ENCODE measurements at places on chromosomes 12 and 14.

GRCh38 chr14:71658261-71658860 is 273.9 kb upstream of the RGS6 start:
- no peak overlapping the region for H3K27ac ChIP-seq
- no peaks in the 10 kb centered on the region for H3K4me1 ChIP-seq
- H3K4me3 ChIP-seq, result no peak overlapping the region
- no peaks in the 10 kb centered on the region for H3K36me3 ChIP-seq
- DNase-seq, result no peak
- H3K27me3 ChIP-seq, result no peaks in the 10 kb centered on the region

- DNase-seq, result no peak
- no peaks in the 10 kb centered on the region for H3K27me3 ChIP-seq
- no peak overlapping the region for H3K4me3 ChIP-seq
- no peak overlapping the region for H3K27ac ChIP-seq
- H3K4me1 ChIP-seq, result no peaks in the 10 kb centered on the region
- H3K36me3 ChIP-seq, result no peaks in the 10 kb centered on the region
Measured at GRCh38 chr12:116441292-116441691, 117.9 kb upstream of the MAP1LC3B2 start.

DNA sequence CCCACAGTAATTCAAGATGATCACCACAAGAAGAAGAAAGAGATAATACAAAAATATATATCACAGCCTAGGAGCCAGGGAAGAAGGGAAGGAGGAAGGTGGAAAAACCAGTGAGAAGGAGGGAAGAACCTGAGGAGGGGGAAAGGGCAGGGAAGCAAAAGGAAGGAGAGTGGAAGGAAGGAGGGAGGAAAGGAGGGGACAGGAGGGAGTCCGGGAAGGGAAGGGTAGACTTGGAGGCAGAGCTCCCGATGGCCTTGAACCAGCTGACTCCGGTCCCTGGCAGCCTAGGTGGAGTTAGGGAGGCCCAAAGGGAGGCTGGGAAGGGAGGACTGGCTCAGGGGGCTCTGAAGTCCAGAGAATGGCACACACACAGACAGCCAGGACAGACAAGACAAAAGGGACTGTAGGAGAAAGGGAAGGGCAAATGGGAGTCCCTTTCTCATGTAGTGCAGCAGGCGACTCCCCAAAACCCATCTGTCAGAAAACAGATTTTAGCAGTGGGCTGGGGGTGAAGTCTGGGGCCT is 4.7 kb upstream of the ZNF384 start:
- H3K36me3 ChIP-seq, result no peaks in the 10 kb centered on the region
- no peaks in the 10 kb centered on the region for H3K27me3 ChIP-seq
- no peak for DNase-seq
- no peak overlapping the region for H3K27ac ChIP-seq
- H3K4me3 ChIP-seq, result no peak overlapping the region

DNA sequence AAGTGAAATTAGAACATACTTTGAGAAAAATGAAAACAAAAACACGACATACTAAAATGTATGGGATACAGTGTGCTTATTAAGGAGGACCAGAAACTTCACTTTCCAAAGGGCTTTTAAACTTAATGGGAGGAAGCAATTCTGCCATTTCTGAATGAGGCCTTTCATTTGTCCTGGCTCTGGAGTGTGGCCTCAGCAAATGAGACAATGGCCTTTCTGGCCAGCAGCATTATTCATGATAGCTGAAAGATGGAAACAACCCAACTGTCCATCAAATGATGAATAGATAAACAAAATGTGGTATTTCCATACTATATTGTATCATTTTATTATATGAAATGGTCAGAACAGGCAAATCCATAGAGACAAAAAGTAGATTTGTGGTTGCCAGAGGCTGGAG is 338.6 kb downstream of the CEP128 start:
- no peak overlapping the region for H3K4me3 ChIP-seq
- no peak overlapping the region for H3K27ac ChIP-seq
- H3K27me3 ChIP-seq, result no peaks in the 10 kb centered on the region

DNA sequence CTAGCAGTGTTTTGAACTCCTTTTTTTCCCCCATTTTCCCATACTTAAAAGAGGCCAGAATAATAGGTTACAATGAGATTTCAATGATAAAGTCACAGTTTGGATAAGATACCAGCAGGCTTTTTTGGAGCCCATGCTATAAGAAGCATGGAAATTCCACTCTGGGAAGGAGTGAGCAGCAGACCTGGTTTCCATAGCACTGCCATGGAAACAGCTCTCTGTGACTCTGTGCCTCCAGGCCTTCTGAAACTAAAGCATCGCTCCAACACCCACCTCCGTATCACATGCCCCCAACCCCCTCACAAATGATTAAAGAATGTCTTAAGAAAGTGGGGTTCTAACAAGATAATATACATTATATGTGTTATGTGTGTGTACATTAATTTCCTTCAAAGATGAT is 165.0 kb downstream of the GRIN2B start:
- H3K27me3 ChIP-seq, result no peaks in the 10 kb centered on the region
- no peak for DNase-seq
- no peak overlapping the region for H3K4me3 ChIP-seq
- H3K36me3 ChIP-seq, result no peaks in the 10 kb centered on the region
- H3K27ac ChIP-seq, result no peak overlapping the region

- no peaks in the 10 kb centered on the region for H3K4me1 ChIP-seq
- no peak overlapping the region for H3K27ac ChIP-seq
- no peaks in the 10 kb centered on the region for H3K27me3 ChIP-seq
- DNase-seq, result no peak
Measured at GRCh38 chr12:127590868-127591267, 676.1 kb upstream of the TMEM132C start.

DNA sequence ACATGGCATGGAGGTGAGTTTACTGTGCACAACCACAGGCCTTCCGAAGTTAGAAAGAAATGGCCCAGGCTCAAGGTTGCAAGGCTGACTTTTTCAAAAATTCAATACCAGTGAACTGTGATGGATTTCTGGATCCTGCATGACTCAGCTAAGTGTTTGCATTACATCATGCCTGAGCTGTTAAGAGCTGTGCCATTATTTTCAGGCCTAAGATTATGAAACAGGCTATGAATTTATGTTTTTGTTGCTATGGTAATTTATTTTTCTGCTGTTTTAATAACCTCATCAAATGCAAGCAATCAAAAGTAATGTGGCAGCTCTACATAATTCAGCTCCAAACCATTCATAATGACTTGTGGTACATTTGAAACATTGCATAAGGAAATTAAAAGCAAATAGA is 457.7 kb upstream of the TMEM132C start:
- H3K4me1 ChIP-seq, result no peaks in the 10 kb centered on the region
- no peak overlapping the region for H3K4me3 ChIP-seq
- DNase-seq, result no peak
- no peaks in the 10 kb centered on the region for H3K27me3 ChIP-seq
- H3K36me3 ChIP-seq, result no peaks in the 10 kb centered on the region

DNA sequence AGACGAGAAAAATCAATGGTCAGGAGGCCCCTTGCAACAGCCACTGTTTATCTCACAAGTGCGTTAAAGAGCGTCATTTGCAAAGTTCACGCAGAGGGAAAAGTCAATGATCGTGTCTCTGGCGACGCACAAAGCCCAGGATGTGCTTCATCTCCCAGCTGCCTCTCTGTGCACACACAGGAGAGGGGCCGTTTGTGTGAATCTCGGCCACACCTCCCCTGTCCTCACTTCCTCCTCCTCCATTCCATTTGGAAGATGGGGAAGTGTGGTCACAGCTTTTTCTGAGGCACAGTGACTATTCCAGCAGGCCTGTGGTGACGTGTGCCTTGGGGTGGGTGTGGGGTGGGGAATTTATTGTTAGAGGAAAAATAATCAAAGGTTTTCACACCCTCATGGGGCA is 90.4 kb downstream of the RBM19 start:
- H3K4me3 ChIP-seq, result no peak overlapping the region
- no peak for DNase-seq
- no peaks in the 10 kb centered on the region for H3K4me1 ChIP-seq
- no peaks in the 10 kb centered on the region for H3K27me3 ChIP-seq
